IMR-90 (cell line): ENCODE measurements at places on chromosomes 2 and 18. TPM values are rescaled to one million over a fixed set of nuclear protein-coding genes. Genes with fewer than 3 reads are reported as not detected.

- peak; percentile 50 for DNase-seq
Measured at GRCh38 chr2:48954935-48955334, 199.4 kb downstream of the FSHR start.

DNA sequence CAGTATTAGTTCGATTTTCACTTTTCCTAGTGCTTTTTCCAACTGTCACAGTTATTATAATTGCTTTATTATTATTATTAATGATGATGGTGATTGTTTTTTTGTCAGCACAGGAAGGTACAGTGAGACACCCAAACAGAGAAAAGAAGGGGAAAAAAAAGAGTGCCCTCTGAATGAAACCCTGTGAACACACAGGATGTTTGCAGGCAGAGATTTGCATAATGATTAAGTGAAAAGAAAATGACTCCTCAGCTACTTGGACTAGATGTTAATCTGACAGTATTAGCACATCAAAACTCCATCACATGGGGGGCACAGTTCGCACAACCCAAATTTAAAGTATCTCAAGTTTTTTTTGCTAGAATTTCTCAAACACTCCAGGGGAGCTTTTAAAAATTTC is 32.9 kb downstream of the ADD2 start:
- DNase-seq = no peak

DNA sequence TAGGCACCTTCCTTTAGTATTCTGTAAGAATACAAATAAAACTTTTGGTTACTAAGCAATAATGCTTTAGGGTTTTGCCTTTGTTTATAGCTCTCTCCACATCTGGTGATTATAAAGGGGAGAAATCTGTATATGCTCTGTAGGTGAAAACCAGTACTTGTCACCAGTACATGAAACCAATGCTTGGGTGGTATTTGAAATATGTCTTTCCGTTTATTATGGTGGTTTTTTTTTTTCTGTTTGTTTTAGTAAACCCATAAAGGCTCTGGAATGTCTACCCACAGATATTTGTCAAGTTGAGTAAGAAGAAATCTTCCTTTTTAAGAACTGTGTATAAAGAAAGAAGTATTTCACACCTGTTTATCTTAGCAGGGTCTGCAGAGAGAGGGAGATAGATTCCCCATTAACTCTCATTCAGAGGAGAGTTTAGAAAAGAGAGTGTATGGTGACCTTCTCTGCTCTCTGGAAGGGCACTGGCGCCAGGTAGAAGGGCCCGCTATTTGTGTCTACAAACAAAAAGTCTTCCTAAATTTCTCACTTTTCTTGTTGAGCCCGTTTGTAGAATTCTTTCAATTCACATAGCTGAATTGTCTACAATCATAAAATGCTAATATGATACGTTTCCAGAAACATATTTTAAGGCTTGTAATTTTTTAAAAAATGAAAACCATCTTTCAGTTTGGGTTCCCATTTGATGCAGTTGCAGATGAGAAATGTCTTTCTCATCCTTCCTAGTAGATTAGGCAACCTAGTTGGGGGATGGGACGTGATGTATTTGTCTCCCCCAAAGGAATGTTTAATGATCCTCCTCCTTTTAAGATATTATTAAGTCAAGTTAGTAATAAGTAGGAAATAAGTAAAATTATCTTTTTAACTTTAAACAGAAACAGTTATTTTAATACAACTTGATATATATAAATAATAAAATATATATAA is 33.9 kb downstream of the MAP3K20 start:
- peak; percentile 89 for DNase-seq

DNA sequence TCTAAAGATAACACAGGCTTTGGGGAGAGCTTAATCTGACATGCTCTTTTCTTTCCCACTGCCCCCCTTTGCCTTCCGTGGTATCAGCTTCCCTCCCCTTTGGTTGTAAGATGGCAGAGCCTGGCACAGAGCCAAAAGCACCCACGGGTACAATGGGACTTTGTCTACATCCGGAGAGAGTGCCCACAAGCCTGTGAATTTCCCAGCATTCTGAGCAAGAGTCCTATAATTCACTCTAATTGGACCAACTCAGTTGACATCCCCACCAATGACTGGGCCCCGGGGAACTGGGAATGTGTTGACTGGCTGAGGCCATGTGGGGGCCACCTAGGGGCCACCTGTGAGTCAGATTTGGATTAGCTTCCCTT is 20.1 kb upstream of the C2orf72 start:
- no peak for DNase-seq

DNA sequence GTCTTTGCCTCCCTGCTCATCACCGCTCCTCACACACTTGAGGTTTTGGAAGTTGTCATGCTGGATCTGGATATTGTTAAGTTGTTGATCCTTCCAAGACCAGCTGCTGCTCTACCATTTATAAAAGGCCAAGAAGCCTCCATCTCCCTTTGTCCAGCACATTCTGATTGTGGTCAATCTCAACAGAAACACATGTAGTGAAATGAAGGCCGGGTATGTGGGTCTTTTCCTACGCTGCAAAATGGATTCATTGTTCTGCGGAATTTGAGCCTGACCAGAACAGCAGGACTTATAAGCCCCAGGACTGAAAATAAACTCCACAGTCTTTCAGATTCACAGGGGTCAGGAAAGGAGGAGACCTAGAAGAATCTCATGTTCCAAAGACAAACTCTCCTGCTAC is 238.4 kb downstream of the CMPK2 start:
- no peak for DNase-seq

- no peak for DNase-seq
Measured at GRCh38 chr2:225996462-225996828, 596.9 kb downstream of the NYAP2 start.

GRCh38 chr18:7846335-7846734 is 279.2 kb downstream of the PTPRM start:
- no peak for DNase-seq

- peak; percentile 81 for DNase-seq
Measured at GRCh38 chr2:206274434-206275311, at the start of gene ZDBF2. TSS of gene ZDBF2 (plus strand) at chr2:206274663. CDS start at chr2:206281850, 7,187 bp downstream.

DNA sequence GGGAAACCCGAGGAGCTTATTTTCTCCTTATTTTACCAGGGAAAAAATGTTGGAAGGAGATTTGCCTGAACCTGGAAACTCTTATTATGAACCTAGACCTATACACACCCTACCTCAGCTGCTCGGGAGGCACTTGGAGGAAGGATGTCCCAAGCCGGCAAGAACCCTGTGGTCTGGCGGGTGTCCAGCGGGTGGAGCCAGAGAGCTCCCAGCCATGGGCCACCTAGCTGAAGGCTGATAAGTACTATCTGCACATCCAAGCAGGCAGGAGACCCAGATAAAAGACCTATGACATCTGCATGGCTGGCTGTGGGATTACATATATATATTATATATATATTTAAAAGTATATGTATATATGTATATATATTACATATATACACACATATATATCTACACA is 1.1 kb upstream of the SLC14A1 start:
- DNase-seq = peak; percentile 77

GRCh38 chr2:56315376-56315775 is 131.6 kb downstream of the CCDC85A start:
- DNase-seq = no peak

GRCh38 chr18:79560861-79561210 is 118.8 kb upstream of the CTDP1 start:
- no peak for DNase-seq

GRCh38 chr2:175010848-175011254 is 5.7 kb upstream of the CHN1 start:
- DNase-seq = no peak

Gene EVA1A
- total RNA-seq = 89.2 and 93.7 TPM in 2 replicates

Gene SERPINB10
- not detected in 2 replicates for total RNA-seq

Gene COL4A4
- 0.28 TPM in 1 of 2 replicates, not detected in the other for total RNA-seq

Gene LYPD1
- total RNA-seq = 79.7 and 87.6 TPM in 2 replicates

Gene VWC2L
- not detected in 2 replicates for total RNA-seq

Gene EFR3B
- 0.90 and 1.1 TPM in 2 replicates for total RNA-seq
